ENCODE measurements at places on chromosomes 2 and 18. TPM values are rescaled to one million over a fixed set of nuclear protein-coding genes. Genes with fewer than 3 reads are reported as not detected.

DNA sequence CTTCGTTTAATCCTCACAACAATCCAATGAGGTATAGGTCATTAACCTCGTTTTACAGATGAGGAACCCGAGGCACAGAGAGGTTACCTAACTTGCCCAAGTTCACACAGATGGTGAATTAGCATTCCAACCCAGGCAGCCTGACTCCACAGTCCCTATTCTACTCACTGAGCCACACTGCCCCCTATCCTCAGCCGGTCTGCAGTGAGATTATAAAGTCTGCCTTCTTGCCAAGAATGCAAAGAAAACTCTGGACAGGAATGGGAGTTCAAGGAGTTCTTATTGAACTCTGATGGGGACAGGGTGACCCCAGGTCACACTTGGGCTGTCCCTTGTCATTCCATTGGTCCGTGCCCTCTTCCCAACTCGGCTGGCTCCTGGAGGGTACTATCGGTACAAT, 118.1 kb upstream of the MSH6 start:
- no peak overlapping the region for H3K27ac ChIP-seq
- DNase-seq: no peak
- no peaks in the 10 kb centered on the region for H3K27me3 ChIP-seq
- H3K4me3 ChIP-seq: no peak overlapping the region
- H3K4me1 ChIP-seq: no peaks in the 10 kb centered on the region

ERBB4 gene
- total RNA-seq: 0.25 TPM

GRCh38 chr2:48910961-48911360, 155.4 kb upstream of the LHCGR start:
- no peak overlapping the region for H3K27ac ChIP-seq
- no peaks in the 10 kb centered on the region for H3K36me3 ChIP-seq
- H3K4me1 ChIP-seq: no peaks in the 10 kb centered on the region
- no peaks in the 10 kb centered on the region for H3K27me3 ChIP-seq

- no peaks in the 10 kb centered on the region for H3K27me3 ChIP-seq
- no peak overlapping the region for H3K27ac ChIP-seq
- no peaks in the 10 kb centered on the region for H3K4me1 ChIP-seq
- no peak for DNase-seq
Measured at GRCh38 chr18:11308499-11308898, 159.1 kb upstream of the PIEZO2 start.

DNA sequence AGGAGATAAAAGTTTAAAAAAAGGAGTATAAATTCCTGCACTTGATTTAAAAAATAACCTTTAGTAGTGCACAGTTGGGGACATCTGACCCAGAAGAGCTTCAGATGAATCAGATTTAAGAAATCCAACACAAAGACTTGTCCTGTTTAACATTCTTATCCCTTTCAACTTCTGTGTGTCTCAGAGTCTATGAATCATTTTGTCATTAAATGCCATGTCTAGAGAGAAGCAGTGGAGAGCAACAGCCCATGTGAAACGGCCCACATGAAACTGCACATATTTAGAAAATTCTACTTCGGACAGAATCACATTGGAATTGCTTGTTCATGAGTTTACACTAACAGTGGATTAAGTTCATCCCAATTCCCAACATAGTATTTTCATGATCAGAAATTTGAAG, 278.6 kb downstream of the SLC8A1 start:
- H3K4me1 ChIP-seq: no peaks in the 10 kb centered on the region
- H3K4me3 ChIP-seq: no peak overlapping the region
- H3K27ac ChIP-seq: no peak overlapping the region
- no peaks in the 10 kb centered on the region for H3K36me3 ChIP-seq
- H3K27me3 ChIP-seq: no peaks in the 10 kb centered on the region

DNA sequence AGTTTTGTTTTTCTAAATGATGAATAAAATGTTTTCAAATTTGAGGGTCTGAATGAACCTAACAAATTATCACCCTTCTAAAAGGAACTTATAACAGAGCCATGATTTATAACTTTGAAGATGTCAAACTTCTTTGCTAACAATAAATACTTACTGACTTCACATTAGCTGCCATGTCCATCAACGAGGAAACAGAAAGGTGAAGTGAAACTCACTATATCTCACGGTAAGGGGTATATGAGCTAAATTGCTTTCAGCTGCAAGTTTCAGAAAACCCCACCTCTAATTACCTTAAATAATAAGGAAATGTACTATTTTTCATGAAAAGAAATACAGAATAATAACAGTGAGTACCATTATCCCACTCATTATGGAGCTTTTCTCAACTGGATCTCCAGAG, 350.8 kb upstream of the NT5C1B start:
- H3K36me3 ChIP-seq: no peaks in the 10 kb centered on the region
- no peak overlapping the region for H3K4me3 ChIP-seq
- no peaks in the 10 kb centered on the region for H3K27me3 ChIP-seq
- no peak for DNase-seq
- no peak overlapping the region for H3K27ac ChIP-seq

TRIM43 gene
- not detected for total RNA-seq

All from vagina (tissue), 2 donors.